ENCODE measurements at places on chromosomes 2 and 18.

GRCh38 chr18:52903857-52904256, 563.9 kb downstream of the DCC start:
- no peak for DNase-seq

- DNase-seq = peak; percentile 21
Observed at GRCh38 chr2:135657806-135658582, 83.7 kb upstream of the UBXN4 start.

DNA sequence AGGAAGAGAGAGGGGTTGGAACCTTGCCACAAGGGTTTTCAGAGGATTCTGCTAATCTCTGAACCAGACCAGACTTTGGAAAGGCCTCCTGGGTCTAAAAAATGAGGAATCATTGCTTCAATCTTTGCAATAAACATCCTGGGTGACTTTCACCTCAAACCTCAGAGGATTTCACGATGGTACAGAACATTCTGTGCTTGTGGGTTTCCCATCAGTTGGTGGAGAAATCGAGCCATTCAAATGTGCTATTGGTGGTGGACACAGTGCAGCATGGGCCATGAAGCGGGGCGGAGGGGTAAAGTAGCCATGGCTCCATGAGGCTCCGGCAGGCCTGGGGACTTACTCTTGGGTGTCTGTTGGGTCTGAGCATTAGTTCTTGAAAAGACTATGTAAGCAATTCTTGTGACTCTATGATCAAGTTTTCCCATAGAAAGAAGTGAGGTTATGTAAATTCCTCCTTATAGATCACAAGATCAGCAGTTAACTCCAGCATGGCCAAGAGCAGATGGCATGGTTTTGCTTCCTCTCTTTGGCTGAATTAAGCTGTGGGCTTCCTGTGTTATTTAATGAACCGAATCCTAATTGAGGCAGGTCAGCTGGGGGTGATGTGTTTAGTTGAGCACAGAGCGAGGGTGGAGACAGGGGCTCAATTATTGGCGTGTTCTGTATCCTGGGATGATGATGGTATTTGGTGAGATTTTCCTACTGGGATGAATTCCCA, 1.9 kb upstream of the IL1R2 start:
- no peak for DNase-seq

GRCh38 chr2:170369894-170370293, 191.9 kb downstream of the MYO3B start:
- DNase-seq = no peak

- DNase-seq = no peak
Observed at GRCh38 chr2:11056614-11057013, 98.7 kb upstream of the SLC66A3 start.

- DNase-seq = no peak
Observed at GRCh38 chr2:74567881-74568280, 13.4 kb downstream of the DOK1 start.

GRCh38 chr2:165311949-165312348, 72.7 kb downstream of the SCN2A start:
- DNase-seq = no peak

DNA sequence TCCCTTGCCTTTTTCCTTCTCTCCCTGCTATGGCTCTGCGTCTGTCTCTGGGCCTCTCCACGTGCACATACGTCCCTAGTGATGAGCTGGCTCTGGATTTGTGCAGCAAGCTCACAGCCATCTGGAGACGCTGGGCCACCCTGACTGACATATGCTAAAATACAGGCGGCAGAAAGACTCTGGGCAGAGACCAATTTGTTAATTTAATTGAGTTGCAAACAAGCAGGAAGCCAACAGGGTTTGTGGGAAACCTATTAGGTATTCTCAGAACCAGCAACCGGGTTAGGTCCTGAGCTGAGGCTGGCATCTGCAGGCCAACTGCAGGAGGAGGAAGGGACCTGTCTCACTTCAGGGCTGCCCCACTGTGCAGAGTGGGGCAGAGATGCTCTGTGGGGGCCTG, 53.5 kb upstream of the SMAD2 start:
- no peak for DNase-seq

DNA sequence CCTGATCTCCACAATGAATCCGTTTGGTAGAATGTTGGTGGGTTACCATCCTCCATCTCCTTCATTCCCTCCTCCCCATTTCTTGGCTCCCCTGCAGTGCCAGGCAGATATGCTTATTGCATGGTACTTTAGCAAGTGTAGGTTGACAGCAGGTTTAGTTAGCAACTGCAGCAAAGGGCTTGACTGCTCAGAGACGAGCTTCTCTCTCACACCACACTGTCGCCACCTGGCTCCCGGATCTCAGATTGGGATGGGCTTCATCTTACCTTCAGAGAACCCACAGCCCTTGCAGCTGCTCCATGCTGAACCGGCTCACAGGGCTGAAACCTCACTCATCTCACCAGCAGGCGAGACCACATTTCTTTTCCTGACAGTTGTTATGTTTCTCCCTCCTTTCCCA, 88.8 kb downstream of the VWA3B start:
- DNase-seq = no peak

DNA sequence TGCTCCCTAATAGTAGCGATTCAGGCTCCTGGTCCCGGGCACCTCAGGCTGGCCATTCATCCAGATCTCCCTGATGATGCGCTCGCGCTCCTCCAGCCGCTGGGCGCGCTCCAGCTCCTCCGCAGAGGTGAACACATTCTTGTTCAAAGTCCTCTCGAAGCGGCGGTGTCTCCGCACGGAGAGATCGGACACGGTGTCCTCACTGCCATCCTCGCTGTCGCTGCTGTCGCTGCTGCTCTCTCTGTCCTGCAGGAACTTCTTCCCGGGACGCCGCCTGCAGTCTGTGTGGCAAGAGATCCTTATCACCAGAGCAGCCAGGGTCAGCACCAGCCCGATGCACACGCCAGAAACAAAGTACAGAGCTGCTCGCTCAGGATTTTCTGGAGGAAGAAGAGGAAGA, 67.5 kb downstream of the EVA1A start:
- DNase-seq = no peak

DNA sequence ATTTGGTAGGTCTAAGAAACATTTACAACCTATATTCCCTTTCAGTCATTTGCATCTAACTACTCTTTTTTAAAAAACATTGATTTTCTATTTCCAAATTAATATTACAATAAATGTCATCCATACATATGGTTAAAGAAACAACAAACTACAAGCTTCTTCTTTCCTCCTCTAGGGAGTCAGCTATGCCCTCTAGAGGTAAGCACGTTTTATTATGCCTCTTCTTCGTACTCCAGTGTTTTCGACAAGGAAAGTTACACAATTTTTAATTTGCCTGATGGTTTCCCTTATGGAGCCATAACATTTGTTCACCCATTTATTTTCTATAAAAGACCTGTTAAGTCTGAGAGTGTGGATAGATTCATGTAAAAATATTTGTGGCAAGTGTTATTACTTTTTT, 183.4 kb upstream of the CDH7 start:
- DNase-seq = no peak

DNA sequence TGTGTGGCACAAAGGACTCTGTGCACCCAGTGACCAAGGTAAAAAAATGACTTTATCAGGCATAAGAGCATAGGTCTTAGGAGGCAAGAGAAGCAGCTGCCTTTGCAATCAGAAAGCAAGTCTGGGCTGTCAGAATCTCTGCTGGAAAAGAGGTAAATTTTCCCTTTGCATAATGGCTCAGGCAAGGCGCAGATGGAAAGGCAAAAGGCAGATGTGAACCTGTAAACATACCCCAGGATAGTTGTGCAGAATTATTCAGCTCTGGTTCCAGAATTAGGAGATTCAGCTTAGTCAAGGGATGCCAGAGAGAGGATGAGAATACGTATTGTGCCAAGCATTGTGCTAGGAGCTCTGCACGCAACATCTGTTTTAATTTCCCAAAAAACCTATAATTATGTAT, 258.7 kb downstream of the CLIP4 start:
- no peak for DNase-seq

GRCh38 chr2:231546014-231546715, 15.9 kb upstream of the NMUR1 start:
- no peak for DNase-seq

DNA sequence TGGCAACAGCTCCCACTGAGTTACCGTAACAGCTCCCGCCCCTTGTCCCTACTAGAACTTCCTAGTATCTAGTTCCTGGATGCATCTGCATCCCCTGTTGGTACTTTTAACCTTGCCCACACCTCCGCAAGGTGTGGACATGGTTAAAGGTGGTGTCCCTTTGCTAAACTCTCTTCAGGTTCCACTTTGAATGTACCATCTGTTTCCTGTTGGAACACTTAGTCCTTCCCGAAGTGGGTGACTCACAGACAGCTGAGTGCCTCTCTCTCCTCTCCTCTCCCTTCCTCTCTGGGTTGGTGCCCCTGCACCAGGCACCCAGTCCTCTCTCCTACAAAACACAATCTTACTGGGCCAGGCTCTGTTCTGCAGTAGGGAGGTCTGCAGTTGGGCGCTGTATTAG, 19.6 kb upstream of the REL start:
- no peak for DNase-seq

GRCh38 chr2:31893094-31893493, 117.7 kb downstream of the MEMO1 start:
- no peak for DNase-seq

DNA sequence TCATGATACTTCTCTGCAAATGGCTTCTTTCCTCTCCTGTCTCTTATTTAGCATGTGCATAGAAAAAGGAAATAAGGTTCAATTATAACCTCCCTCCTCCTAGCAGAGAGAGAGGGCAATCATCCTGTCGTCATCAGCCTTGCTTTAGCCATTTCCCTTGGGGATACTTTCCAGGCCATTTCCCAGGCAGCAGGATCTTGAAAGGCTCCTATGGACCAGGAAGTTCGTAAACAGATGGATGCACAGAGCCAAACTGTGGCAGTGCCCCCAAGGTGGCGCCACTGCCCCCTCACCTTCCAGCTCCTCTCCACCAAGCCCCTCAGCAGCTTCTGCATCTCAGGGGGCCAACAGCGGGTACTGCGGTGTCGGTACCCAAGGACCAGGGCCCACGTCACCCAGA, 157.4 kb downstream of the DTNA start:
- DNase-seq = no peak

GRCh38 chr18:78737006-78737915, 242.4 kb upstream of the SALL3 start:
- no peak for DNase-seq

DNA sequence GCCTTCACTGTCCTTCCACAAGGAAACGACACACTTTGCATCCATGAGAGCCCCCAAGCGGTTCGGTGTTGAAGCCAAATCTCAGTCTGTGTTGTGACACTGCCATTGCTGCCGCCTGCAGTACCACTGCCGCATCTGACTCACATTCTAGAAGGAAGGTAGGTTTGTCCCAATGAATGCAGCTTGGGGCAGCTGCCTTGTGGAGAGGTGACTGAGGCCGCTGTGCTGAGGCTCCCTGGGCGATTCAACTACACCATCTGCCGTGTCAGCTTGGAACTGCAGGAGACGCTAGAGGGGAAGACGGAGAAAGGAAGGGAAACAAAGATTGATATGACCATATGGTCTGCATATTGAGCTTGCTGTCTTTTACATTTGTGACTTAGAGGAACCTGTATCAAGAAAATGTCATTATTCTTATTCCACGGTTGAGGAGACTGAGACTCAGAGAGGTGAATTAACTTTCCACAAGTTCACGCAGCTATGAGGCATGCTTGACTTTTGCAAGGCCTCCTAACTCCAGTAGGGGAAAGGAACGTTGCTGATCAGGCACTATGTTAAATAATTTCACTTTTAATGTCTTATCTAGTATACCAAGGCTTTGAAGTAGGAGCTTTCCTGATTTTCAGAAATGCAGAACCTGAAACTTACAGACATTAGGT, 43.5 kb upstream of the LMAN1 start:
- peak; percentile 43 for DNase-seq

- DNase-seq = no peak
Observed at GRCh38 chr2:169468841-169469240, 10.5 kb upstream of the BBS5 start.

DNA sequence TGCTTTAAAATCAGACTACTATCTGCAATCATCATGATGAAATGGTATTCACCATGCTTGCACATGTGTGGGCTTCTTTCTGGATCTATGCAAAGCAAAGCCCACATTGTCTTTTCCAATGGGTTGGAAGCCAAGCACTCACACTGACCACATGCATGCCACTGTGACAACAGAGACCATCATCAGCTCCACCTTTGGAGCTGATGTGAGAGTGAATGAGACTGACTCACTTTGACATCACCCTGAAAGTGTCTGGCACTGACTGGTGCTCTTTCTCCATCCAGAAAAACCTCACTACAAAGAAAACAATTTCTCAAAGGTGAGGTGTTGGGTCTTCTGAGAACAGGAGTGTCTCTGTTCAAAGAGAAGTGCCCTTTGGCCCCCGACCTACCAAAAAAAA, 4.7 kb downstream of the MYO5B start:
- no peak for DNase-seq

GRCh38 chr2:151297882-151298281, 8.4 kb upstream of the NMI start:
- DNase-seq = no peak

DNA sequence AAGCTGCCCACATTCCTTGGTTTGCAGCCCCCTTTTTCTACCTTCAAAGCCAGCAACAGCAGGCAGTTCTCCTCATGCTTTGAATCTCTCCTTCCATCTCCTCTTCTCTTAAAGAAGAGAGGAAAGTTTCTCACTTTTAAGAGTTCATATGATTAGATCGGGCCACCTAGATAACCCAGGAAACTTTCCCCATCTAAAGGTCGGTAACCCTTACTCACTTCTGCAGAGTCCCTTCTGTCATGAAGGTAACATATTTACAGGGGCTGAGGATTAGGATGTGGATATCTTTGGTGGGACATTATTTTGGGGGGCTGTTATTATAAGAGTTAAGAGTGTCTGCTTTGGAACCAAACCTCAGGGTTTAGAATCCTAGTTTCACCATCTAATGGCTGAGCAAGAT, 51.0 kb downstream of the HNRNPLL start:
- DNase-seq = no peak

Measured in stimulated activated CD4-positive, alpha-beta T cell treated with anti-CD3 and anti-CD28 coated beads, TNF-alpha, amount 100 ng/mL, for 24 hours (primary cell).